H54 (cell line): ENCODE measurements at places on chromosomes 11 and 22.

- DNase-seq, result no peak
Measured at GRCh38 chr22:41823797-41824196, 9.1 kb upstream of the SREBF2 start.

DNA sequence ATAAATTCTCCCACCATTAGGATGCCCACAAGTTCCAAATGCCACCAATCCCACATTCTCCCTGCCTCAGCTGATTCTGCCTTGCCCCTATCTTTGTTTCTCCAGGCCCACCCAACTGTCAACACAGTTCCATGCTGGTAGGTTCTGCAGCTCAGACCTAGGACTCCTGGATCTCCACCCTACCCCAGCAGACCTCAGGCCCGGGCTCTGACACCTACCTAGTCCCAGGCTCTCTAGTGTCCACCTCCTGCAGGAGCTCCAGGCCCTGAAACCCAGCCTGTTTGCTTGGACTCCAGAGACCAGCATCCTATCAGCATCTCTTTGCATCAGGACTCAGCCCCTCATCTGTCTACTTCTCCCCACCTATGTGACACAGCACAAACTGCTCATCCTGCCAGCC, 86.5 kb downstream of the PDE2A start:
- DNase-seq, result no peak

- DNase-seq, result no peak
Measured at GRCh38 chr11:1160231-1161101, 2.7 kb downstream of the MUC5AC start.

GRCh38 chr11:83827520-83827919, 541.4 kb upstream of the CCDC90B start:
- DNase-seq, result no peak

DNA sequence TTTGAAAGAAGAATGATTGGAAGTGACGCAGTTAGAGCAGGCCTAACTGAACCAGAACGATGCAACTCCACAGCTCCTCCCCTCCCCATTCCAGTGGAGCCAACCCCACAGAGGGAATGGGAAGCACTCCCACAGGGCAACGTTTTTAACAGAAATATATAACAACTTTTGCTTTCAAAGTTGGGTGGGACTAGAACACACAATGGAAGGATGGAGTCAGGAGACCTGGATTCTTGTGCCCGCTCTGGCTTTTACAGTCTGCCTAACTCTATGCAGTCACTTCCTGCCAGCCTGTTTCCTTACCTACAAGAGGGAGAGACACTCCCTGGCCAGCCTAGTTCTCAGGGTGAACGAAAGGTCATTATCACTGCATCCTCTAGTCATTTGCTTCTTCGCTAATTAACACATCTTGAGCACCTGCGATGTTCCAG, 75.5 kb downstream of the PACSIN2 start:
- no peak for DNase-seq

- no peak for DNase-seq
Measured at GRCh38 chr11:60498853-60499252, 6.3 kb downstream of the MS4A12 start.

DNA sequence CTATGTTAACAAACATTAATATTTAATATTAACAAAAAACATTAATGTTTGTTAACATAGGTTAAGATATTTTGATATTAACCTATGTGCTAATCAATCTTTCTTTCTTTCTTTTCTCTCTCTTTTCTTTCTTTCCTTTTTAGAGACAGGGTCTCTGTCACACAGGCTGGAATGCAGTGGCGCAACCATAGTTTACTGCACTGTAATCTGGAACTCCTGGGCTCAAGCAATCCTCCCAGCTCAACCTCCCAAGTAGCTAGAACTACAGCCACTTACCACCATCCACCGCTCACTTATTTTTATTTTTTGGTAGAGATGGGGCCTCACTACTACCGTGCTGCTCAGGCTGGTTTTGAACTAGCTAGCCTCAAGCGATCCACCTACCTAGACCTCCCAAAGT, 13.2 kb downstream of the SIK3 start:
- no peak for DNase-seq

DNA sequence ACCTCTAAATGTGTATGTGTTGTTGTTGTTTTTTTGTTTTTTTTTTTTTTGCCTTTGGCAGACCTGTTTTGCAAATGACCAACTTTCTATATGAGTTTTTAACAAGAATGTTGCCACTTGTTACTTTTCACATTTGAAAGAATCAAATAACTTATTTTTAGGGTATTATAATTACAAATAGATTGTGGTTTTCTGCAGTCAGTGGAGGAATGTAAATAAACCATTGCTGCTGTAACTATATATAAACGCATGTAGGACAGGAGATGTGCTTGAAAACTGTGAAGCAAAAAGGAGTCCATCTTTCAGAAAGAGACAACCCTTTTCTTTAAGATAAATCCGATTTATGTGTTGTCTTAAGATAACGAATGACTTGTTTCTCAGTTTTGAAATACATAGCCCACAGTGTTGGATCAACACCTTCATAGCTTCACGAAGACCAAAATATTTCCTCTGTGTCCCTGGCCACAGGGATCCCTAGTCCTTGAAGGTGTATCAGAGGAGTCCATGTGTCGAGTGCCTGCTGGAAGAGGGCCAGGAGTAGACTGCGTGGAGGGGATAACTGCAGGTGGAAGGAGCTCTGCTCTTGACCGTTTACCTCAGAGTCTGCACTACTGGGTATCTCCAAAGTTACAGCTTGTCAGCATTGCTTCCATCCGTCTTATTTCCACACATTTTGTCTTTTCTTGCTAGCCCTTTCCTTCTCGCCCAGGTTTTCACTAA, 24.7 kb downstream of the TNRC6B start:
- DNase-seq, result no peak

DNA sequence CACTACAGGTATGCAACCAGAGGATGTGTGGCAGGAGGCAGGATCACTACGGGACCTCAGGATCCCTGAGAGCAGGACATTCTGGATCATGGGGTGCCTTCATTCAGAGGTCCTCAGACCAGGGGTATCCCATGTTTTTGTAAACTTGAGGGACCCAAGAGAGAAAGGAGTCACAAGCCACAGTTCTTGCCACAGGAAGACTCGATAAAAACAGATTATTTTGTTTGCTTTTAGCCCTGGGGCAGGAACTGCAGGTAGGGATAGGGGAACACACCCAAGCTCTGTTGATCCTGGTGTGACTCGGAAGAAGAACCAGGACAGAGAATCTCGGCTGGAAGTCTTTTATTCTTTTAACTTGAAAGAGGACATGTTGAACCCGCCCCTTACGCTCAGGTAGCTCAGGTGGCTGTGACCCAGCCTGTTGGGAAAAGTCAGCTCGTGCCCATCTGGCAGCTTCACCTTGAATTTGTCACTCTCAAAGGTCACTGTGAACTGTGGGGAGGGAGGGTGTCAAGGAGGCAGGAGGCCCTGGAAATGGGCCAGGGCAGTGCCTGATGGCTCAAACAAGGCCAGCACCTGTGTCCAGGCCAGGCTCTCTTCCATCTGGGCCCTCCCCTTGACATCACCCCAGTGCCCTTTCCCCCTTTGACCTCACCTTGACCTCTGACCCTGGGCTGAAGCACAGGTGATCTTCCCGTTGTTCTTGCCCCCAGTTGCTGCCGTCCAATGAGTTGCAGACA, 9.8 kb downstream of the LGALS2 start:
- DNase-seq, result no peak

- DNase-seq, result no peak
Measured at GRCh38 chr22:31800065-31800464, 46.2 kb downstream of the DEPDC5 start.

DNA sequence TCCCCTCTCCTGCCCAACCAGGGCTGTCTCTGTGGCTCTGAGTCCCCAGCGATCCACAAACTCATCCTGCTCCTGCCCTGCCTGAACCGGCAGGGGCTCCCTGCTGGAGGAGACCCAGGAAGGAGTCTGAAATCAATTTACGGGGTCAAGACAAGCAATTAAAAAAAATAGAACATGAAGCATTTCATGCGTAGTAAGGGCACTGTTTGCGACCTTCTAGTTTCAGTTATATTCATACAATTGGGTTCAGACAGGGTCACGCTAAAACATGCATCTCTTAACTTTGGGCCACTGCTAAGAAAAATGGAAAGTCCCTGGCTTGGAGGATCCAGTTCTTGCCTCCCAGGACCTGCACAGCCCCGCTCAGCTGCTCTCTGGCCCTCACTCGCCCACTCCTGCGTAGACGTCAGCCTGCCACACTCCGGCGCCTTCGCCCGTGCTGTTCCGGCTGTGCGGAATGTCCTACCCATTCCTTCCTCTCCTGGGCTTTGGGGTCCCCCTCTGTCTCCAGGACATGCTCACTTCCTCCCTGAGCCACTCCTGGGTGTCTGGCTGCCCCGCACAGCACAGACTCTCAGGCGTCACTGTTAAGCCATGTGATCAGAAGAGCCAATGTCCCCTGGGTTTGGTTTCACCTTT, 12.8 kb downstream of the NFAM1 start:
- no peak for DNase-seq

DNA sequence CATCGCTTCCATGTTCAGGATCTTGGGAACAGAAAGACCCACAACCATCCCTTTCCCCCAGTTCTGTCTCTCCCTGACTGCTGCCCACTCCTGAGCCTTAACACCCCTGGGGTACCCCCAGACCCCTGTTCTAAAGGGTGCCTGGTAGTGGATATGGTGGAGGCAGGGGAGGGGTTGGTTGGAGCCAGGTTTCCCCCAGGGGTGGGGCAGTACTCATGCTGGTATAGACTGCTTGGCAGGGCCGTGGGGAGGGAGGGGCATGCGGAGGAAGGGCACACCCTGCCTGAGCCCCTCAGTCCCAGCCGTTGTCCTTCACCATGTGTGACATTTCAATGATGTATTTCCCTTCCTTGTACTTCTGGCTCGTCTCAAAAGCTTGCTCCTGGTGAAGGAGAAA, 4.0 kb downstream of the YPEL4 start:
- no peak for DNase-seq

DNA sequence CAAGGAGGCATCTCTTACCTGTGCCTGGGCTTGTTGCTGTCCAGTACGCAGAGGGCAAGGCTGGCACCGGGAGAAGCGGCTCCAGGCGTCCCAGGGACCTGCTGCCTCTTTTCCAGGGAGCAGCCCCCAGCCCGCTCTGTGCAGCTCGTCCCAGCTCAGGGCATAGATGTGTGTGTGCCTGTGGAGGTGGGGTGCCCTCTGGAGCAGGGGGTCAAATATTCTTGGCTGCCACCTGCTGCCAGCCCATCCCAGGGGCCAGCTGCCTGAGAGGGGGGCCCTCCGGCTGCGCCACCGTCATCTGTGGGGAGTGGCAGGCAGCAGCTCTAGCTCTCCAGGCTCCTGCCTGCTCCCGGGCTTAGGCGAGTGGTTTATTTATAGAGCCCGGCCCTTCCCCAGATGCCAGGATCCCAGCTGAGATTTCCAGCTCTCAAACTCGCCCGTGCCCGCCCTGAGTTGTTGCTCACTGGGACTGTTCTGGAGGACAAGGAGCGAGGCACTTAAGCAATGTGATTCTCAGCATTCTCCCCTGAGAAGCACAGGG, 87.5 kb downstream of the RTL6 start:
- no peak for DNase-seq

GRCh38 chr11:103923451-103923931, 112.9 kb upstream of the DDI1 start:
- no peak for DNase-seq

- DNase-seq, result no peak
Measured at GRCh38 chr11:71379701-71380100, 68.5 kb downstream of the DHCR7 start.

- DNase-seq, result no peak
Measured at GRCh38 chr11:16956538-16957153, 57.6 kb downstream of the PLEKHA7 start.

DNA sequence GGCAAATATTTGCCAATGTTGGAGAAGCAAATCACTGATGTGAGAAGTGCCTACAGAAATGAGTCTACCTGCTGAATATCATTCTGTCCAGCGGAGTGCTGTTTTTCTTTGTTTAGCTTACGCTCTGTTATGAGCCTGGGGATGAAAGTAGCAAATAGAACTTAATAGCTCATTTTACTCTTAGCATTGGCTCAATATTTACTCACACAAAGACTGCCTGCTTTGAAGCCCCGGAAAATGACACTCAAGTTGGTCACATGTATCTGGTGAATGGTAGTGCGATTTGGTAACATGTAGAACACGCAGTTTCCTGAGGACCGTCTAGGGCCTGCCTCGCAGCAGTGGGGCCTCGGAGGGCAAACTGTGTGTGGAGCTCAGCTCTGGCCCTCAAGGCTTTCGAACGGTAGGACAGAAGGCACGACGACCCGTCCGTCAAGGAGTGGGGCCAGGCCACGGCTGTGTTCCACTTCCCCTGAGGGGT, 38.9 kb downstream of the TBC1D22A start:
- no peak for DNase-seq

- no peak for DNase-seq
Measured at GRCh38 chr11:17385926-17386325, 2.5 kb downstream of the KCNJ11 start.

GRCh38 chr11:36282926-36283325, 6.3 kb downstream of the COMMD9 start:
- DNase-seq, result no peak

GRCh38 chr22:31537019-31537535, 40.7 kb downstream of the SFI1 start:
- DNase-seq, result no peak

DNA sequence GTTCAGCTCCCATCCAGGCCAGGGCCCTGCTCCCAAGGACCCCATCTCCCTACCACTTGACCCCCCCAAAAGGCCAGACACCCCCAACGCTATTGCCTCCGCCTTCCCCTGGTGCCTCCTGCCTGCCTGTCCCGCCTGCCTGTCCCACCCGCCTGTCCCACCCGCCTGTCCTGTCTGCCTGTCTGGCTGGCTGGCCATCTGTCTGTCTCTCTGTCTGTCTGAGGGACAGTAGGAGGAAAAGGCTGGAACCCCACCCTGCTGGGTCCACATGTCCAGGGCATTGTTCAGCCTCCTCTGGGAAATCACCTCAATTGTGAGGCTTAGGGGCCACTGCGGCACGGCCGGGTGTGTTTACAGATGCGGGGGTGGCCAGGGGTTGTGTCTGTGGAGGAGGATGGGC, 25.3 kb upstream of the CBX7 start:
- no peak for DNase-seq

DNA sequence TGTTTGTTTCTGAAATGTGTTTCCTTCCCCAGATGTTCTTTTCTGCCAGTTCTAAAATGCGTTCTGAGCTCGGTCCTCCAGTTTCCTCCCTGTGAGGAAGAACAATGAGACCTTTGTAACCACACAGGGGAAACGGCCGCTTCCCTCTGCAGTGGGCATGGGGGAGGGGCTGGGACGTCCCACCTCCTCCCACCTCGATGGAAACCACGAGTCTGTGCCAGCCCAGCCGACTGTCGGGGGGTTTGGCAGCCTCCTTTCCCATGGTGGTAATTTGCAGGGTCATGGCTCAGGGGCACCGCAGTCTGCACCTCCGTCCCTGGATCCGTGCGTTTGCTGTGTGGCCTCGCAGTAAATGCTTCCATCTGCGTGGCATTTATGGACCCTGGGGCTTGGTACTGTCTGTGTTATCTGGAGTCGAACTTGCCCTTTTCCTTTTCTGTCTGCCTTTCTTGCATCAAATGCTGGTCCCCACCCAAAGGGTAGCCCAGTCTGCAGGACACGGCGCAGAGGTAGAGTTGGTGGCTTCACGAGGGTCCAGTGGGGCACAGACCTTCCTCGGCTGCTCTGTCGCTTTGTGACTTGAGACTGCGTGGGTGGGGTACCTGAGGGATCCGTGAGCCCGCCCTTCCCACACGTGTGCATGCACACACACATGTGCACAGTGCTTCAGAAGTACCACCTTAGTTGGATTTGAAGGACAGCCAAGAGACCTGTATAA, 16.1 kb downstream of the LRP5 start:
- no peak for DNase-seq
